ENCODE measurements at places on chromosomes 1 and 21.
A peak's percentile ranks its signal among the peaks of the same experiment; 100 is the strongest.

DNA sequence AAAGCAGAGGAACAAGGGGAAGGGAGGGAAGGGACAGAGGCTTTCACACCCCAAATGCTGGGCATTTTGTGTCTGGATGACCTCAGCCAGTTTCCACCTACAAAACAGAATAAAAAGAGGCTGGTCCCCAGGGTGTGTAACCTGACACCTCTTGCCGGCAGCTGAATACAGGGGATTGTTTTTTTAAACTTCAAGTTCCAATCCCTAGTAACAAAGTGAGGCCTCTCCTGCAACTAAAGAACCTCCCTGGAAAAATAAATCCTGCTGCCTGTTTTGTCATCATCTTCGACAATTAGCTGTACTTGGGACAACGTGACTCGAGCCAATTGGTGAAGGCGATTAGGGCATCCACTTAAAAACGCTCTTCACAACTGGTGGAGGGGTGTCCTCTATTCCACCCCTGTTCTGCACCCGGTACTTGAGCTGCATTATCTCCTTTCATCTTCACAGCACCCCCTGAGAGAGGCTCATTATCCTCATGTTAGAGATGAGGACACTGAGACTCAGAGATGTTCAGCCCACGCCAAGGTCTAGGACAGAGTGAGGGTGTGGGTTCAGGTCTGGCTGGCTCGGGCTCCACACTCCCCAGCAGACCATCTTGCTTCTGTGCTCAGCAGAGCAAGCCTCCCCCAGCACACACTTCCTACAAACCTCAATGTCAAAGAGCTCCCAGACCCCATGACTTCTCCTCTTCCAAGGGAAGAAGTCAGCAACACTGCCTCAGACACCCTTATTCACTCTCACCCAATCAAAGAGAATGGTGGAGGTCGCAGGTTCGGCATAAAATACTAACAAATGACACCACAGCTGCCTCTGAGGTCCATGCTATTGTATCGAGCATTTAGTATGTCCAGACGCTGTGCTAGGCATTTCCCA, 15.2 kb downstream of the ITPKB start:
- peak; percentile 71 for DNase-seq

DNA sequence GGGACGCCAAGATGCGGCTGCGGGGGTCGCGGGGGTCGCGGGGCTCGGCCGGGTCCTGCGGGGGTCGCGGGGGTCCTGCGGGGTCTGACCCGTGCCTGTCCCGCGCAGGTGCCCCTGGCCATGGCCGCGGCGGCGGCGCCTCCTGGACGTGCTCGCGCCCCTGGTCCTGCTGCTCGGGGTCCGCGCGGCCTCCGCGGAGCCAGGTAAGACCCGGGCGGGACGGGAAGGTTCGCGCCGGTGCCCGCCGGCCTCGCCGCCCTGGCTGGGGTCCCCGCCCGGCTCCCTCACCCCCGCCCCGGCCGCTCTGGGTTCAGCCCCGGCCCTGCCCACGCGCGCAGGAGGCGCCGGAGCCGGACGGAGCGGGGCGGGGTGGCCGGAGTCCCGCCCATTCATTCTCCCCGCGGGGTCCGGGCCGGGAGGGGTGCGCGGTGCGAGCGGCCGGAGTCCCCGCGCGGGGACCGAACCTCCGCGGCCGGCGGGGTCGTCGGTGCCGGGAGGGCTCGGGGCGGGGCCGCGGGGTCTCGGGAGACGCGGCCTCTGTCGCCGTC, 380 bp downstream of the COL18A1 start:
- DNase-seq = no peak

GRCh38 chr21:16821588-16821987, 691.3 kb upstream of the CXADR start:
- DNase-seq = peak; percentile 7

GRCh38 chr1:228652116-228652515, 83.2 kb upstream of the RHOU start:
- DNase-seq = no peak

GRCh38 chr1:181314959-181315358, 168.4 kb upstream of the CACNA1E start:
- no peak for DNase-seq

DNA sequence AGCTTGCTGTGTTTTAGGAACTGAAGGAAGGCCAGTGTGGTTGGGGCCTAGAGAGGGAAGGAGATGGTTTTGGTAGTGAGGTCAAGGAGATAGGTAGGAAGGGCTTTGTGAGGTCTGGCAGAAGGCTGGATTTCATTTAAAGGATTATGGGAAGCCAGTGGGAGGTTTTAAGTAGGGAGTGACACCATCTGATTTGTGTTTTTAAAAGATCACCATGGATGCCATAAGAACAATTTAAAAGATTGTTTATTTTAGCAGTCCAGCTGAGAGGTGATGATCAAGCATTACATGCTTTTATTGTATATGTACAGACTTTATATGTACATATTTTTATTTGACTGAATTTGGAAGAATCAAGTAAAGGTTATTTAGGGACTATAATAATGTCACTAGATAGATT, 26.4 kb downstream of the RGL1 start:
- DNase-seq = no peak

DNA sequence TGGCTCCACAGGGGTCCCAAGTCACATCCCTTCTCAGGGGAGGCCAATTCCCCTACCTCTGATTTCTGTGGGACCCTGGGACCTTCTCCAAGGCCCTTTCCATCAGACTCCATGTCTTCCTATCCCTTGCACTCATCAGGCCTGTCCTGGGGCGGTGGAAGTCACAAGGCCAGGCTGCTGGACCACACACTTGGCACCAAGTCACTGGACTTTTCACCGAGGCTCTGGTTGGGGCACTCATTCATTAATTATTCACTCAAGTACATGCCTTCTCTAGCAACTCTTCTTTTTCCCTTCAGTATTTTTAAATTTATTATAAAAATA, 11.2 kb upstream of the FOXO6 start:
- DNase-seq = no peak

GRCh38 chr1:23620605-23621004, 61.3 kb upstream of the ID3 start:
- DNase-seq = no peak

DNA sequence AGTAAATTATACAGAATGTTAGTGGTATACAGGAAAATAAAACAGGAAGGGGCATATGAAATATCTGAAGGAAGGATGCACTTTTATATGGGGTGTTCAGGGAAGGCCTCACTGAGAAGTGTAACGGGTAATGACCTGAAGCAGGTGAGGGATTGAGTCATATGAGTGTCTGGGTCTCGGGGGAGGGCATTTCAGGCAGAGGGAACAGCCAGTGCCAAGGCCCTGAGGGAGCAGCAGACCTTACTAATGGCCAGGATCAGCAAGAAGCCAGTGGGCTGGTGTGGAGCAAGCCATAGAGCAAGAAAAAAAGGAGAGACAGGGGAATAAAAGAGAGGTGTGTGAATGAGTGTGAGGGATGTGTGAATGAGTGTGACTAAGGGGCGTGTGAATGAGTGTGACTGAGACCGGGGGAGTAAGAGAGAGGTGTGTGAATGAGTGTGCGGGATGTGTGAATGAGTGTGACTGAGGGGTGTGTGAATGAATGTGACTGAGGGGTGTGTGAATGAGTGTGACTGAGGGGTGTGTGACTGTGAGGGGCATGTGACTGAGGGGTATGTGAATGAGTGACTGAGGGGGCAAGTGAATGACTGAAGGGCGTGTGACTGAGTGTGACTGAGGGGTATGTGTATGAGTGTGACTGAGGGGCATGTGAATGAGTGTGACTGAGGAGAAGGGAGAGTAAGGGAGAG, 107.2 kb downstream of the GLIS1 start:
- peak; percentile 0 for DNase-seq

GRCh38 chr1:62241371-62242131, 46.9 kb downstream of the L1TD1 start:
- peak; percentile 20 for DNase-seq

DNA sequence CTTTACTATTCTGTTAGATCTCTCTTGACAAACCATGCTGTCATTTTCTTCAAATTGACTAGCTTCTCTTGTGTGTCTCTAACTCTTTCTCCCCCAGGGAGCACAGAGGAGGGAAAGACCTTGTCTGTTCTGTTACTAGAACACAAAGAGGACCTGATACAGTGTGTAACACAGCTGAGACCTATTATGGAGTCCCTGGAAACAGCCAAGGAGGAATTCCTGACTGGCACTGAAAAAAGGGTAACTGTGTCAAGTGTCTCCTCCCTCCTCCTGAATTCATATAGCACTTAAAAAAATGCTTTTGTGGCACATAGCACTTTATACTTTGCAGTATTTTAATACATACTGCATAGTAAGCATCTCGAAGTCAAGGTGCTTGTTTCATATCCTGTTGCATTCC, 50.6 kb downstream of the ZBTB40 start:
- DNase-seq = no peak

DNA sequence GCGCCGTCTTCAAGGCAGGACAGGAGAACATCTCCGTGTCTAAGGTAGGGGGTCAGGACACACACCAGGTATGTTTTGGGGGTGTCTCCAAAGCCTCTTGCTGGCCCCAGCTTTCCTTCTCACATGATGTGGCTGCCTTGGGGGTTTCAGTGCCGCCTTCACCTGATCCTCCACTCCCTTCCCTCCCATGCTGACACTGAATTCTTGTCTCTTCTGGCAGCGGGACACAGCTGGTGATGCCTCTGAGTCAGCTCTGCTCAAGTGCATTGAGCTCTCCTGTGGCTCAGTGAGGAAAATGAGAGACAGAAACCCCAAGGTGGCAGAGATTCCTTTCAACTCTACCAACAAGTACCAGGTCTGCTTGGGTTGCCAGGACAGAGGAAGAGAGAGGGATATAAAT, 13.5 kb downstream of the ATP1A2 start:
- no peak for DNase-seq

GRCh38 chr1:156812293-156812990, 4.2 kb downstream of the SH2D2A start:
- DNase-seq = no peak

DNA sequence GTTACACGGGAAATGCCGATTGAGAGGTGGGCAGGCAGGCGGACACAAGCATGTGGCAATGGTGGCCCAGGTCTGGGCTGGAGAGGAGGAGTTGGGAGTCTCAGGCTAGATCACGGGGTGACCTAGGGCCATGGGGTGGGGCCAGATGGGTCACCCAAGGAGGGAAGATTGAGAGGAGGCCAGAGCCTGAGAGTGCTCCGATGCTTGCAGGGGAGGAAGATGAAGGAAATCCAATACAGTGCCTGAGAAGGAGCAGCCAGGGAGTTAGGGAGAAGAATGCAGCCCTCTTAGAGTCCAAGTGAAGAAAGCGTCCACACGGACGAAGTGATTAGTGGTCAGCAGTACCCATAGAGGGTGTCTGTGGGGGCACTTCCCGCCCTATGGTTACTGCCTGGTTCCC, 61.4 kb upstream of the FAM3B start:
- no peak for DNase-seq

- DNase-seq = no peak
Measured at GRCh38 chr1:52877554-52877953, 35.0 kb downstream of the ZYG11A start.

- no peak for DNase-seq
Measured at GRCh38 chr1:53735261-53735660, 3.7 kb downstream of the GLIS1 start.

All from retinal pigment epithelial cell (primary cell).